ENCODE measurements at places on chromosomes 1 and 21.
A peak's percentile ranks its signal among the peaks of the same experiment; 100 is the strongest.

DNA sequence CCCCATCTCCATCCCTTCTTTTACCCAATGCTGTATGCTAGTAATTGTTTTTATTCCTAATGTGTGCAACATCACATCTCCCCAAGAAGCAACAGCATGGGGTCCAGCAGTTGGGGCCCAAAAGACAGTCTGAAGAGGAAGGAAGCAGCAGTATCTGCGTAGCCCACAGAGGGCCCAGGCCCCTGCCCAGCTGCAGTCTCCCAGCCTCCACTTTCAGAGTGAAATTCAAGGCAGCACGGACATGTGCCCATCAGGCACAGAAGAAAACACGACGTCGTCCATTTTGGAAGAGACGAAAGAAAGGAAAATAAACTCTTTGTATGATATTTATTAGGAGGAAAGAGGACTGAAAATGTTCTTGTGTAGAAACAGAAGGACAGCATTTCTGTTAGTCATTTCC, 37.4 kb downstream of the NCF2 start:
- DNase-seq = no peak

GRCh38 chr1:210645582-210646257, 317.0 kb downstream of the HHAT start:
- no peak for DNase-seq

GRCh38 chr1:67228791-67229190, 62.5 kb downstream of the IL23R start:
- DNase-seq = no peak

GRCh38 chr1:100627054-100627716, 89.2 kb downstream of the GPR88 start:
- DNase-seq = no peak

DNA sequence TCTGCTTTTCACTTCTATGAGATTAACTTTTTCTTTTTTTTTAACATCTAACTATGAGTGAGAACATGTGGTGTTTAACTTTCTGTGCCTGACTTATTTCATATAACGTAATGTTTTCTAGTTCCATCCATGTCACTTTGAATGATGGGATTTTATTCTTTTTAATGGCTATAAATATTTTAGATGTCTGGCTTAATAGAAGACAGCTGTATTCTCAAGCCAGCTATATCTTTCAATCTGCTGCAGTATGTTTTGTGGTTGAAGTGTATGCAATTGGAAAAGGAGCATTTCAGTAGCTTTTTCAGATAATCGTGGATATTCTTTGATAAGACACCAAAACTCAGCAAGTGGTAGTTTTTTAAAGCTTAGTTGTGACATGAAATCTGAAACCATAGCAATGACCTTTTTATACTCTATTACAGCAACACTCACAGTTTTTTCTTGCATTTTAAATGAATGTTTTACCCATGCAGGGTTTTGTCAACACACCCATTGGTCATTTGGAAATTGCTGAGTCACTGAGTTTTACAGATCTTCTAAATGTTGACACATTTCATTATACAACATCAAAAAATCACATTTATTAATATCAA, 5.7 kb upstream of the SVBP start:
- DNase-seq = no peak

DNA sequence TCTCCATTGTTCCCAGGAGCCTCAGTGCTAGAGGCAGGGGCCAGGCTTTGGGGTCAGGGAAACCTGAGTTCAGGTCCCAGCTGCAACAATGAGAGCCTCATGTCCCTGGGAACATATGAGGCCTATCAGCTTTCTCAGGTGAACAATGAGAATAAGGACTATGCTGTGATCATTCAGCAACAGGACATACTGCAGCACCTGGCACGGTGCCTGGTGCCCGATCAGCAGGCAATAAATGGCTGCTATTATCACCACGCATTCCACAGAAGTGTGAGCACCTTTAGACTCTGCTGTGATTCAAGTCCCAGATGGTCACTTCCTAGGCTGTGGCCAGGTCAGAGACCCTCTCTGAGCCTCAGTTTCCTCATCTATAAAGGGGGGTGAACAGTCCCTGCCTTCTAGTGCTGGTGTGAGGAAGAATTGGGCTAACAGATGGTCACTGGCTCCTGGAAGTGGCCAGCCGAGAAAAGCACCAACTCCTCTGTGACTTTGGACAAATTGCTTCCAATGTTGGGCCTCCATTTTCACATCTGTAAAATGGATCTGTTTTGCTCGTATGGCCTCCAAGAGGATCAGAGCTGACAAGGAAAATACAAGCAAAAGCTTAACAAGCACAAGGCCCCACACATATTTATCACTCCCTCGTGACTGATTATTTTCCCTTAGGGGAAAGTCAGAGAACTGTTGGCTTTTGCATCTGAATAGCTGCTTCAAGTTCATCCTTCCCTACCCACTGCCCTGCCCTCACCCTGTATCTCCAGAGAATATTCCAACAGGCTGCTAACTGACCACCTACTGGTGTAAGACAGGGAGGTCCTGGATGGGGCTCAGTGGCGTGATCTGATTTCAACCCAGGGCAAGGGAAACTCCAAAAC, 1.1 kb downstream of the SLC5A9 start:
- no peak for DNase-seq

DNA sequence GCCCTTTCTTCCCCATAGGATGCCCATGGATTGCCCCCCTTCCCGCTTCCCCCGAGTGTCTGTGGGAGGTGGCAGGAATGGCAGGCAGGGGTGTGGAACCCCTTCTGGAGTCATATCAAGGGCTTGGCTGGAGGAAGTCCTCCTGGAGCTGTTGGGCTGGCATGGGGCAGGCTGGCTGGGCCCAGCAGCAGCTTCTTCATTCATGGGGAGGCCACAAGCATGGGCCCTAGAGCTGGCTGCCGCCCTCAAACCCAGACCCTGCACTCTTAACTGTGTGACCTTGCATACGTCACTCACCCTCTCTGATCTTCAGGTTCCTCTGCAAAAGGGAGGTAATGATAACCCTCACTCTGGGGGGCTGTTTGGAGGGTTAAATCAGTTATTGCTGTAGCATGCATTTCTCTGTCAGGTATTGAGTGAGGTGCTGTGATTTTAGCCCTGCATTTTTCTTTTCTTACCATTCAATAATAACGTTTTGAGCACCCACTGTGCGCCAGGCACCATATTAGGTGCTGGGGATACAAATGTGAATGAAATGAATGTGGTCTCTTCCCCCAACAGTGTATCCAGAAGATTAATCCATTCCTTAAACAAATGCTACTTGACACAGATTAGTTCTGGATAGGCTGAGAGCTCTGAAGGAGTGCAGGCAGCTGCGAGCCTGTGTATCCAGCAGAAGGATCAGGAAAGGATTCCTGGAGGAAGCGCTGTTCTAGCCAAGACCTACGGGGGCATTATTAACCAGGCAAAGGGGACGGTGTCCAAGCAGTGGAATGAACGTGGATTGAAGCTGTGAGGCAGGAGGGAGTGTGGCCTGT, 9.3 kb downstream of the PCSK9 start:
- no peak for DNase-seq

- DNase-seq = no peak
These were observed 76.2 kb downstream of the ERG start for GRCh38 chr21:38422082-38422481.

- no peak for DNase-seq
These were observed 1.1 kb upstream of the BRDT start for GRCh38 chr1:91948097-91948496.

DNA sequence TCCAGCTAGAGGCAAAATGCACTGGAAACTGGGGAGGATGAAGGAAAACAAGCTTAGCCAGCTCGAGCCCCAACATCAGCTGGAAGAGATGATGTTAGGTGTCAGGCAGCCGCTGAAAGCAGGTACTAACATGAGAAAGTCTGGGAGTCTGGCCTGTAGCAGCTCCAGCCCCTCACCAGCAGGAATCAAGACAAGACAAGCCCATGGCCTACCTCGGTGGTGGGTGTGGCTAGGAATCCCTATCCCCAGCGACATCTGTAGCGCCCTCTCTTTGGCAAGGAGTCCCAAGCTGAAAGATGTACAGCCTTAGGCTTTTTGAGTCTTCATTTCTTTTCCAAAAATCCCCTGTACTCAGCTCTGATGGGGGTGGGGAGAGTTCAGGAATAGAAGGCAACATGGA, 2.6 kb downstream of the DLGAP3 start:
- no peak for DNase-seq

DNA sequence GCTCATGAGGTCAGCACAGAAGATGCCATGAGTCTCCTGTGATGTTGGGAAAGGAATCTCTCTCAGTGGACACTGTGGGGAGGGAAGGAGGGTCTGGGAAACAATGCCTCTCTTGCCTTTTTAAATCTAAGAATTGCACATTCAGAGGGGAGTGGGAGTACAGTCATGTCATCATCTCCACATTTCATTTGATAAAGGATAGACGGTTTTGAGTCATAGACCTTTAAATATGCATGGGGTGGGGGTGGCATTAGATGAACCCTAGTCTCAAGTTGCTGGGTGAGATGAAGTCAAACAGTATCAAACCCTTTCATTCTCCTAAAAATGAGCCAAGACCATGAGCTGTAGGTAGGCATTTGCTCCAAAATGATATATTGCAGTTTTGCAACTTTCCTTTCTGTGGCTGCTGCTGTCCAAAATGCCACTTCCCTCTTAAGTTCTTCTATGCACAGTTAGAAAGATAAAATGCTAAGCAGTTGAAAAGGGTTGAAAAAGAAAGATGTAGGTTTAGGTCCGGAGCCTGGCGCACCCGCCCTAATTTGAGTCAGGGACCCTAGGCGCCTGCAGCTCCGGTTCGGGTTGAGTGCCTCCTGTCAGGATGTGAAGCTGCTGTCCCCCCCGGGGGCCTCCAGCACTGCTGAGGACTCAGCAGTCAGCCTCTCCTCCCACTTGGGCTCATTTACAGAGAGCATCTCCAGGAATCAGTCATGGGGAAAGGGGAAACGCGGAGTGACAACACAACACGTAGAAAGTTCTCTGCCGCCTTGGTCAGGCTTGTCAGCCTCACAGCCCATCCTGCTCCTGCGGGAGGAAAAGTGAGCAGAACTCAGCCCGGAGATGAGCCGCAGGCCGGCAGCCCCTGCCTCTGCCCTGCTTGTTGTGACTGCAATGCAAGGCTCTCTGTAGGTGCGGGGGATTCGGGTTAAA, 479.3 kb upstream of the RUNX1 start:
- DNase-seq = no peak

DNA sequence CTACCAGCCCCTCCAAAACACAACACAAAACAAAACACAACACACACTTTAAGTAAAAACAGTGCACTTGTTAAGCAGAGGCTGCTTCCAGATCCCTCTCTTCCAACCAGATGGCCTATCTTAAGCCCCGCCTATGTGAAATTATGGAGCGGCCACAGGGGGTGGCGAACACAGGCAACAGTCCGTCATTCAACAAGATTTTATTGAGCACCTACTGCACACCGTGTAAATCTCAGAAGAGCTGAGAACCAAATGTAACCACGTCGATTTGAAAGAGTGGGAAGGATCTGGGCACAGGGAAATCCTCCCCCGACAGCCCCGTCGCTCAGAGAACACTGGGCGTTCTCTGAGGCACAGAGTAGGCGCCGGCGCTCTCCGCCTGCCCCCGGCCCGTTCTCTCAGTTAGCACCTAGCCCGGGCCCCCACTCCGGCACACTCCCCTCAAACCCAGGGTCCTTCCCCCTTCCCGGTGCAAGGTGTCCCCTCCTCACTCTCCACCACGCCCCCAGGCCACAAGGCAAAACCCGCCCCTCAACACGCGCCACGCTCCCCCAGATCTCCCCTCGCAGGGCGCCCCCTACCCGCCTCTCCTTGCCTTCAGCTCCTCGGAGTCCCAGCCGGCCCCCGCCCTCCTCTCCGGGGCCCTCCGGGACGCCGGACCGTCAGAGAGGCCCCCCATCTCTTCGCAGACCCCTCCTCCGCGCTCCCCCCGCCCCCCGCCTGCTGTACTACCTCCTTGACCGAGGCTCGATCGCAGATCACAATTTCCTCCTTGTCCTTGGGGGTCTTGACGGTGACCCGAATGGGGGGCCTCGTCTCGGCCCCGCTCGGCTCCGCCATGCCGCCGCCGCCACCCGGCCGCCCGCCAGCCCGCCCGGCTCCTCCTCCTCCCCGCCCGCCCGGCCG, 483 bp downstream of the UBQLN4 start:
- peak; percentile 24 for DNase-seq

GRCh38 chr1:31377364-31377863, 4.5 kb upstream of the FABP3 start:
- DNase-seq = no peak

- no peak for DNase-seq
These were observed 106.2 kb downstream of the DHRS3 start for GRCh38 chr1:12511516-12512468.

DNA sequence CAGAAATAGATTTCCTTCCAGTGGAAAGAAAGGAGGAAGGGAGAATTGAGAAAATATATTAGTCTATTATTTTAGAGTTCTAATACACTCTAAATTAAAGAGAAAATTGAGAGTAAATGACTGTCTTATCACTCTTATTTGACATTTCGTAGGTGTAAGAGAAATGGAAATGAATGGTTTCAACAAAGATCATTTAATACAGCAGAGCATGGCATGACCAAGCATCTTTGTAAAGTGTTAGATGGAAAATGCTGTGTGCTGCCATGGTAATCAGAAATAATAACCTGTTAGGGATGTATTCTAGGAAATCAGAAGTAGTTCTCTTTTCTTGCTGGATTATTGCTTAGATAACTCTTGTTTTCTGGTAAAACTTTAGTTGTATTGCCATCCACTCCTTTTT, 90.9 kb downstream of the GIPC2 start:
- DNase-seq = no peak

GRCh38 chr1:71733121-71733520, 549.2 kb downstream of the NEGR1 start:
- no peak for DNase-seq

DNA sequence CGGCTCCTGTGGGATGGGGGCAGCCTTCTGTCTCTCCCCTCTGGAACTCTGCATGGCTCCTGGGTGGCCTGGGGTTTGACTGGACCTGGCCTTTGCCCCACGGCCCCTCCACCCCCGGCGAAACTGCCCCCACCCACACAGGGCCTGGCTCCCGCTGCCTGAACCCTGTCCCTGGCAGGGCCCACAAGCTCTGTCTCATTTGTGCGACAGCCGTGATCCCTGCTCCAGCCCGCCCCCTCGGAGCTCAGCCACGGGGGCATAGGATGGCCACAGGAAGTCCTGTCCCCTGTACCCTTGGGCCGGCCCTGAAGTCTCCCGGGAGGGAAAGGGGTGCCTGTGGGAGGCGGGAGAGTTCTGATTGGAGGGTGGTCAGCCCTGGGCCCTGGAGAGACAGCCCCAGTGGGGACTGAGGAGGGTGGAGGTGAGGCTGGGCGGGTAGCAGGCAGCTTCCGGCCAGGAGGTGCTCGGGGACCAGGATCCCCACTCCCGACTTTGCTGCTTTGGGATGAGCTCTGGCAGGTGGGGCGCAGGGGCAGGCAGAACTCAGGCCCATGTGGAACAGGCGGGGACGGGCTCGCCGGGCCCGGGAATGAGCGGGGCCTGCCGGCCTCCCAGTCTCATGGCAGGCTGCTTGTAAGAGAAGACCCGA, 45.1 kb downstream of the SLX9 start:
- DNase-seq = no peak

GRCh38 chr1:50197216-50197615, 88.5 kb downstream of the ELAVL4 start:
- DNase-seq = no peak

DNA sequence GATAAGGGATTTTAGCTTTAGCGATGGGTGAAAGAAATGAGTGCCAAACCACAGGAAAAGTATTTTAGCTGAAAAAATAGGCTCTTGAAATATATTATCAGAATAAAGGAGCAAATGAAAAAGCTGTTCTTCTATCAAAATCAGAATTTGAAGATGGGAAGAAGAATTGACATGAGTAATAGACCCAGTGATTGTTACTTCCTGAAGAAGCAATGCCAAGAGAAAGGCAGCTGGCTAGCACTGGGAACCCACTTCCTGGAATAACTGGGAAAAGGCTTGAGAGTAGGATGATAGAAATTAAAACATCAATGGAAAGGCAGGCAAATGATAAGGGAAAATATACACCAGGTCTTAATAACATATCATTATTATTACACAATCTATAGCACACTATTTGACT, 29.9 kb upstream of the LYPLAL1 start:
- DNase-seq = no peak

Data from SW 1271 (cell line).